ENCODE measurements at places on chromosomes 2 and 18. TPM values are rescaled to one million over a fixed set of nuclear protein-coding genes. Genes with fewer than 3 reads are reported as not detected.

The CPLX4 gene
- not detected for total RNA-seq

GRCh38 chr2:28707592-28707991 lies 44.0 kb upstream of the PPP1CB start:
- DNase-seq = no peak

DNA sequence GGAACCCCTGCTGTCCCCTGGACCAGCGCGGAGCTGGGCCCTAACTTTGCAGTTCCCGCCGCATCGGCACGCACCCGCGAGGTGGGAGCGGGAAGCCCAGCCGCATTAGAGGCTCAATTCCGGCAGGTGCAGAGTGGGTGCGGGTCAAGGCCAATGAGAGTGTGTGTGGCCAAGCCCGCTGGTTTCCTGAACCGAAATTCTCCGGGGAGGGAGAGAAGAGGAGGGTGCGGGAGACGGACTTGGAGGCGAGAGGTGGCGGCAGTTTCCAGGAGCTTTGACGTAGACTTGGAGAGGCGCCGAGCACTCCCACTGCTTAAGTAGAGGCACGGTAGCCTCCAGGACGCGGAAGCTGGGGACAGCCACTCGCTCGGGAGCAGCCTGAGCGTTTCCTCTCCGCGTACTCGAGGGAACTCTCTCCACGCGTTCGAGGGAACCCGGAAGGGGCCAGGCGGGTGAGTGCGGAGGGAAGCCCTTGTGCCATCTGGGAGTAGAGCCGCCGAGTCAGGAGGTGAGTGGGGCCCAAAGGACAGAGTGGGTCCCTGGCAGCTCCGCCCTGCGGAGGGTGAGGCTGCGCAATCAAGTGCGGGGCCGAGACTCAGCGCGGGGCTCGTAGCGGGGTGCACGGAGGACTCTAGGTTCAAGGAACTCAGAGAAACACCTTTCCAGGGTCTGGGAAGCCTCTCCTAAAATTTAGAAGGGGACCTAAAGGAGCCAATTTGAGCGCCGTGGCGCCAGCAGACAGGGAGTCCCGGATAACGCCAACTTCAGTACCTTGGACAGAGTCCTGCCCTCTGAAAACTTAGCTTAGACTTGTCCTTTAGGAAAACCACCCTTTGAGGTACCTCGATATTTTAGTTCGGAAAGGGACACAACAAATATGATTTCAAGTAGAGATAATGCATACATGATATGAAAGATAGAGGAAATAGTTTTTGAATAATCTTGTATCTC lies at the start of gene FAM237A:
Gene FAM237A (plus strand): TSS at position 413 of the 951 bp plus-strand sequence. CDS start 1,750 bp downstream, outside the sequence.
- DNase-seq = no peak

The FNDC4 gene
- 12.4 TPM for total RNA-seq

DNA sequence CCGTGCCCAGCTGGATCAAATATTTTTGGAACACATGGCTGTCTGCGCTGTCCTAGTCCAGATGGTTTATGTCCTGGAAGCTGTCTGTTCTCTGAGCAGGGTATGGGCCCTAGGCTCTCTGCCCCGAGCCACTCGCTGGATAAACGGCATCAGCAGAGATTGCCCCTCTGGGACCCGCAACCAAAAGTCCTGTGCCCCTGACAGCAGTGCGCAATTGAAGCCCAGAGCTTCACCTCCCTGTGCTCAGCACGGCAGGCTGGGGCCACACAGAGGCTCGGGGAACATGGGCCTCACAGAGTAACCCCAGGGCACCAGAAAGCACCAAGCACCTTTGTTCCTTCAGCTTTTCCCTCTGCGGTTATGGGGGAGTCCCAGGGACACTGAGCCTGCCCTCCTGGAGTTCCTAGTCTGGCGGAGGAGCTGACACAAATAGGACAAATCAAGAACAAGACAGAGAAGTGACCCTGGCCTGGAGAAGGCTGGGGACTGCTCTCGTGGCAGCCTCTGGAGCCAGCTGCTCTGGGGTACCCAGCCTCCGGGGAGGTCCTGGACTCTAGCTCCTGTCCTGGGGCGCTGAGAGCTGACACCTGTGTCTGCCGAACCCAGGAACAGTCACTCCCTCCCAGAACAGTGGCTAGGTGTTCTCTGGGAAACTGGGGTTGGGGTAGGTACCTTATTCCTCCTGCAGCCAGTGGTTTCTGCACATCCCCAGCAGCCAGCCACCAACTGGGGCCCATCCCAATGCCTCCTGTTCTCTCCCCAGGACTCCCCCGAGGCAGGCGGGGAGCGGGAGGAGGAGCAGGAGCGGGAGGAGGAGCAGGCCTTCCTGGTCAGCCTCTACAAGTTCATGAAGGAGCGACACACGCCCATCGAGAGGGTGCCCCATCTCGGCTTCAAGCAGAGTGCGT lies 12.3 kb downstream of the ARID5A start:
- no peak for DNase-seq

The SERPINB12 gene
- not detected for total RNA-seq

The STEAP3 gene
- 11.2 TPM for total RNA-seq

- no peak for DNase-seq
Measured at GRCh38 chr2:168545439-168546082, 89.5 kb downstream of the CERS6 start.

The COL4A3 gene
- 3.7 TPM for total RNA-seq

DNA sequence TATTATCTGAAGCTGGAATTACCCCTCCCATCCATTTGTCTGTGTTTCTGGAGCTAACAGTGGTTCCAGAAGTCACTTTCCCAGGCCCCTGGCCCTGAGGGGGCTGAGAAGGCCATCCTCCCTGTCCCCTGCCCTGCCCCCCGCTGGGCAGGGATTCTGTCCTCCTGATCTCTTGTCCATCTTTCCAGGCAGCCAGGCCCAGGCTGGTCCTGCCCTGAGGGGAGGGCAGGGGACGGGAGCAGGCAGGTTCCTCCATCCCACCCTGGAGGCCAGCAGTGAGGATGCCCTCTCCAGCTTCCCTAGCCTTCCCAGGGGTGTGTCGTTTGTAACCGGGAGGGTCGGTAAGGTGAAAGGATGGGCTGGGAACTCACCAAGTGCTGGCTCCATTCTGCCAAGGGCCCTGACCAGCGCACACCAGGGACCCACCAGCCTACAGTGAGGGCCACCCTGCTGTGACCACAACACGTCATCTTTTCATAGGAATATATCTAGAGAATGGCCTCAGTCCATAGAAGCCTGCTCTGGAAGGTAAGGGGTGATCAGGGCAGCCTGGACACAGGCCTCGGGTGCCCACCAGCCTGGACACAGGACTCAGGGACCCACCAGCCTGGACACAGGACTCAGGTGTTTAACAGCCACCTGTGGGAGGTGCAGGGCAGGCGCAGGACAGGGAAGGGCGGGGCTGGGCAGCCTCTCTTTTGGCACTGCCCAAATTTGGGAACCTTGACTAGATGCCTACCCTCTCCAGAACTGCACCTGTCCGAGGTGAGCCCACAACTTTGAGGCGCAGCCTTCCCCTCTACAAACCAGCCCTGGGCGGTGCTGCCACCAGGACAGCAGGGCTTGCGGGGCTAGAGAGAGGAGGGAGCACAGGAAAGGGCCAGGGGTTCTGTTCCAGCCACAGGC lies 35.8 kb upstream of the GPC1 start:
- no peak for DNase-seq

GRCh38 chr2:169933124-169933711 lies 106.0 kb downstream of the UBR3 start:
- no peak for DNase-seq

DNA sequence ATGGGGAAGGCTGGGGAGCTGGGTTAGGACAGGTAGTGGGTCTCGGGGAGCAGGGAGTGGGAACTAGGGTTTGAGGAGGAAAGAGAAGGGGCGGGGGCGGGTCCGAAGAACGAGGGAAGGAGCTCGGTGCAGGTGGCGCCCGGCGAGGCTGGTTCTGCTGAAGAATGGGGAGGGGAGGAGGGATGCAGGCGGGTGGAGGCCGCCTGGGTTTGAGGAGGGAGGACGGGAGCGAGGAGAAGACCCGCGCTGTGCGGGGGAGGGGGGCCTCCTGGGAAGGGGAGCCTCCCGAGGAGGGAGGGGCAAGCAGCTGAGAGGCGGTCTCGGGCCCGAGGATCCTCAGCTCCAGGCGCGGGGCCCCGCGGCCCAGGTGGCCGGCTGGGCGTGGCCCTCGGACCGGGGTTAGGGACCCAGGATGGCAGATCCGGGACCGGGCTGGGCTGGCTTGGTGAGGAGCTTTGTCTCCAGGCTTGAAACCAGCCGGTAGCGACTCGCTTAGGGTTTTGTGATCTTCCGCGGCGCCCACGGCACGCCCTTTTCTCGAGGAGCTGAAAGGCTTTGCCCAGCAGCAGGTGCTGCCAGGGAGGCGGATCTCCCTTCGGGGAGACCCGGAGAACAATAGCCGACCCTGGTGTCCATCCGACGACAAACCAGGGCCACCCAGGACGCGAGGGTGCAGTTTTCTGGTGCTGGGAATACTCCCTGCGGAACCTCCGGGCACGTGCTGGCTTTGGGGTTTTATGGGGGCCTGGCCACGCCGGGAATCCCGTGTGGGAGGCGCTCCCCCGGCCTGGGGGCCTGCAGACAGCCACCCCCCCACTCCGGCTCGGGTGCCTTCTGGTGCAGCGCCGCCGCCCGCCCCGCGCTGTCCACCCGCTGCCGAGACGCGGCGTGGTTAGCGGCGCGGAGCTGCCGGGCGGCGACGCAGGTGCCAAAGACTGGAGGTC lies 1.4 kb downstream of the DPYSL5 start:
- DNase-seq = no peak

GRCh38 chr2:55163274-55163721 lies 68.8 kb downstream of the CLHC1 start:
- DNase-seq = no peak

The POMC gene
- total RNA-seq = 10.7 TPM

GRCh38 chr2:226932443-226932842 lies 96.6 kb downstream of the RHBDD1 start:
- no peak for DNase-seq

- no peak for DNase-seq
Measured at GRCh38 chr2:105671156-105671555, 73.6 kb upstream of the NCK2 start.

GRCh38 chr2:236246711-236247246 lies 17.4 kb downstream of the ASB18 start:
- DNase-seq = no peak

DNA sequence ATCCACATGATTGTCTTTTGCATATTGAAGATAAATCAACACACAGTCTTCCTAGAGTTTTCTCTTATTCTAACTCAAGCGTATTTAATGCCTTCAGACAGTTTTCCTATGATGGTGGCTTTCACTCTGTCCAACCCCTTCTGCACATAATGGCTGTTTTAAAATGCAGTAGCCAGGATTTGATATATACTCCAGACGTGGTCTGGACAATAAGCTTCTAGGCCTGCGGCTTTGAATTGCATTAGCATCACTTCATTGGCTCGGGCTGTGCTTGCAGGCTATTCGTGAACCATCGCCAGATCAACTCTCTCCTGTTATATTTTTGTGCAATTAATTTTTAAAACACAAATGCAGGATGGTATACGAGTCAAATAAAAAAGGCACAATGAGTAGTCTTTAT lies 235.3 kb downstream of the BCL2 start:
- no peak for DNase-seq

The PAX8 gene
- 2.6 TPM for total RNA-seq

GRCh38 chr2:18552351-18553077 lies 7.9 kb downstream of the RDH14 start:
- DNase-seq = no peak

GRCh38 chr2:205665791-205666190 lies 16.5 kb upstream of the NRP2 start:
- no peak for DNase-seq

- no peak for DNase-seq
Measured at GRCh38 chr2:48364100-48364499, 165.9 kb upstream of the STON1 start.

- no peak for DNase-seq
Measured at GRCh38 chr2:100390001-100390940, 27.2 kb downstream of the CHST10 start.

GRCh38 chr2:16123421-16123820 lies 183.1 kb downstream of the MYCN start:
- no peak for DNase-seq

- no peak for DNase-seq
Measured at GRCh38 chr2:65158557-65158956, 28.7 kb upstream of the RAB1A start.

GRCh38 chr2:221085341-221085900 lies 486.7 kb downstream of the EPHA4 start:
- no peak for DNase-seq

DNA sequence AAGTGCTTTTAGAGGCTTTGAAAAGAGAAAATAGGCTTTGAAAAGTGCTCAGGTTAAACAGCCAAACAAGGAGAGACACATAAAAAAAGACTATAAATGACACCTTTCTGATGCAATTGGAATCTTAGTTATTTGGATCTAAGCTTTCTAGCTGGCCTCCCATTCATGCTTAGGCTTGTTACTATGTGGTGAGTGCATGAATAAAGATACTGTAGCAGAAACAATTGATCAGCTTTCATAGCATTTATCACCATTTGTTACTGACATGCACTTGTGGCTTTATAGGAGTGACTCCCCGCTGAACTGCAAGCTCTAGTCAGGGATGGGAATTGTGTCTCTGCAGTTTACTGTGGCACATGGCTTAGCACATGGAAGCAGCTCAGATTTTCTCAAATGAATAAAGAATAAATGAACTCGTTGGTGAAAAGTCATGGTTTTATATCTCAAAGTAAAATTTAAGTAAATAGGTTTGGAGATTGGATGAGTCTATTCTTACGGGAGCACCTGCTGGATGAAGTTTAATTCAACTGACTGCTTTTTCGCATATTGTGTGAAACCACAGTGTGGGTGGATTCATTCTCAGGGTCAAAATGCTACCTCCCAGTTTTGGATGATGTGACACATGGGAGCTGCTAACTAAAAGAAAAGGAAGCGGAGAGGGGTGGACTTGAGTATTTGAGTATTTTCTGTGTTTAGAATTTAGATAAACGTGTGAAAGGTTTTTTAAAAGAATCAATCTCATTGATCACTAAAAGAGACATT lies 91.1 kb upstream of the NOL4 start:
- DNase-seq = no peak

The DCC gene
- total RNA-seq = under 0.01 TPM

The NPAS2 gene
- 42.3 TPM for total RNA-seq

GRCh38 chr2:191115804-191116203 lies 35.0 kb downstream of the STAT4 start:
- DNase-seq = no peak

- no peak for DNase-seq
Measured at GRCh38 chr2:121562269-121563176, 31.8 kb downstream of the RNU4ATAC start.

The KLHL29 gene
- total RNA-seq = 4.5 TPM

DNA sequence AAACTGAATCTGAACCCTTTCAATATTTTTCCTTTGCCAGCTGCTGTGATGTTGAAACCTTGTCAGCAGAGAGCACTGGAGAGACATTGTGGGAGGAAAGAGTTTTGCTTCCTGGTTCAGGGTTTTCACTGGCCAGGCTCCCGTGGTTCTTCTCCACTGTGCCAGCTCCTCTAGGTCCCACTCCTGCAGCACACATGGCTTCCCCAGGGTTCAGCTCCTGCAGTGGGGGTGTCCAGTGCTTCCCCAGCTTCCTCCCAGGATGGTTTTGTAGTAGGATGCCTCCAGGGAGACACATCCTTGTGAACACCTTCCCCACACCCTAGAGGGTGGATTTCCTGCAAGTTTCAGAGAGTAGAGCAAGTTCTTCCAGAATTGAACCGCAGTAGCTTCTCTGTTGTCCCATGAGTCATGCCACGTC lies 24.0 kb upstream of the SULT1C3 start:
- no peak for DNase-seq

GRCh38 chr2:169891593-169892298 lies 64.5 kb downstream of the UBR3 start:
- DNase-seq = no peak

The CCT4 gene
- 82.9 TPM for total RNA-seq
